Iris pigment epithelial cell (primary cell): ENCODE measurements at places on chromosomes 7 and 10.

- no peak for DNase-seq
Observed at GRCh38 chr10:5835446-5836095, 22.3 kb upstream of the GDI2 start.

DNA sequence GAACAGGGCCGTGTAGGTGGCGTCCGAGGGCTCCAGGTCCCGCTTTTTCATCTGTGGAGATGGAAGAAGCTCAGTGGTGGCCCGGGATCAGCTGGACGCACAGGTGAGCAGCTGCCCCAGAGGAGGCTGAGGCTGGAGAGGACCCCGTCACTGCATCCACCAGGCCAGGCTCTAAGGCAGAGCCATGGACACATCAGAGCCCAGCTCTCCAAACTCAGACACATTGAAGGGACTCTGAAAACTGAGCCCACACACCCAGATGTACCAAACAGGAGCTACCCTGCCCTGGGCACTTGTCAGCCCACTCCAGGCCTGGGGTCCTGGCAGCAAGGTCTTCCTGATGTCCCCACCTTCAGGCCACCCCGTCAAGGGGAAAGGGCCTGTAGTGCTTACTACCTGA is 8.8 kb downstream of the PTCD1 start:
- no peak for DNase-seq

DNA sequence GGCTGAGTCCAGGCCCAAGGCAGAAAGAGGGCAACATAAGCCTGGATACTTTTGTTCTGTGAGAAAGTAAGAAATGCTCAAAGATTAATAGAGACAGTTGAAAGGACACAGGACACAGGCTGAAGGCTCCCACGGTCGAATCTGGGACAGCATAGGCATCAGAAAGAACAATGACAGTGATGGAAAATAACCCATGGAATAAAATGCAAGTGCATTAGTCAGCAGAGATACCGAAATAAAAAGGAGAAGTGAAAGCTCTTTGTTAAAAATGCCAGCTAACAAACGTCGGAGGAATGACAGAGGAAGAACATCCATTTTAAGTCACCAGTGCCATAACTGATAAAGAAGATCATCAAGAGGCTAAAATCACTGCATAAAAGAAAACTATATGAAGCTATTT is 19.6 kb upstream of the AGAP5 start:
- DNase-seq = no peak

DNA sequence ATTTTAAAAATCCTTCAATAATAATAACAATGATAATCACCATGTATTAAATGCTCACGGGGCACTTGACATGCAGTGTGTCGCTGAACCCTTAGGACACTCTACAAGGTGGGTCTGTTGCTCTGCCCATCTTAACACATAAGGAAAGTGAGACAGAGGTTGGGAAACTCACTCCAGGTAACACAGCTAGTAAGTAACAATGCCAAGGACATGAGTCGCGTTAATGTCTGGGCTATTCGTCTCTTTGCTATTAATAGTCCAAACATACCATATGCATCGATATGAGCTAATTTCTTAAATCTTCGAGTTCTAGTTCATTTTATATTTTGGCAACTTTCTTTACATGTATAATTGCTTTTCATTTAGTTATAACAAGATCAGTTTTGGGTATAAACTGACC is 79.5 kb downstream of the BEND7 start:
- peak; percentile 37 for DNase-seq

DNA sequence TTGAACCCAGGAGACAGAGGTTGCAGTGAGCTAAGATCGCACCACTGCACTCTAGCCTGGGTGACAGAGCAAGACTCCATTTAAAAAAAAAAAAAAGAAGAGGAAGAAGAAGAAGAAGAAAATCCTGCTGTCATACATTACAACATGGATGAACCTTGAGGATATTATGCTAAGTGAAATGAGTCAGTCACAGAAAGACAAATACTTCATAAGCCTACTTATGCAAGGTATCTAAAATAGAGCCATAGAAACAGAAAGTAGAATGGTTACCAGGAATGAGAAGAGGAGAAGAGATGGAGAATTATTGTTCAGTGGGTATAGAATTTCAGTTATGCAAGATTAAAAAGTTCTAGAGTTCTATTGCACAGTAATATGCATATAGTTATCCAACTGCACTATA is 466.5 kb downstream of the PLXNA4 start:
- no peak for DNase-seq

DNA sequence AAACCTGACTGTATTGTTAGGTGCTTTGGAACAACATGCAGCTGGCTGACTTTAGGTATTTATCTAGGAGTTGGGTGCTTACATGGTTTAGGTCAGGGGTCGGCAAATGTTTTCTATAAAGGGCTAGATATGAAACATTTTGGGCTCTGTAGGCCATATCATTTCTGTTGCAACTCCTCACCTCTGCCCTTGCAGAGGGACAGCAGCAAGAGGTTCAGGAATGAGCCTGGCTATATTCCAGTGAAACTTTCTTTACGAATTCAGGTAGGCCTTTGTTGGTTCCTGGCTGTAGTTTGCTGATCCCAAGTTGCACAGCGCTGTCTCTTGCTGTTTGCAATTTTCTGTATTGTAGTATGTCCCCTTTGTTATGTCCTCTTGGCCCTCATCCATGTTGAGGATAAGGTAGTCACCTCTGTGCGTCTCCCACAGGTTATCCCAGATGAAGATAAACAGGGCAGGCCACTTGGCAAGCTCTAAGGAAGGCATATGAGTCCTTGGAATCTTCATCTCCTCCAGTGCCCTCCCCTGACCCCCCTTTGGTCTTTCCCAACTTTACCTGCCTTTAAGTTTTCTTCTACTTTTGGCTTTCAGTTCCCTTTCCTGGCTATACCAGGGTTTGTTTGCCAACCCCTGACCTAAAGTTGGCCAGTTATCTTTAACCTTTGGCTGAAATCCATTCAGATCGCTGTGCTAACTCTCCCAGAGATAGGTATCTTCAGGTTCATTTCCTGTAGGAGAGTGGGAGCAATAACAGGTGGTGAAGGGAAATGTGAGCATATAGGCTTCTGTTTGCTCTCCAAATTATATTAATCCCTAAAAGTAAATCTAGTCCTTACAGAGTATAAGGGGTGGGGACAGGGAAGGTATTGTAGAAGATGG is 36.1 kb downstream of the SGPL1 start:
- DNase-seq = no peak

GRCh38 chr10:66836057-66836456 is 89.8 kb upstream of the LRRTM3 start:
- DNase-seq = peak; percentile 86

DNA sequence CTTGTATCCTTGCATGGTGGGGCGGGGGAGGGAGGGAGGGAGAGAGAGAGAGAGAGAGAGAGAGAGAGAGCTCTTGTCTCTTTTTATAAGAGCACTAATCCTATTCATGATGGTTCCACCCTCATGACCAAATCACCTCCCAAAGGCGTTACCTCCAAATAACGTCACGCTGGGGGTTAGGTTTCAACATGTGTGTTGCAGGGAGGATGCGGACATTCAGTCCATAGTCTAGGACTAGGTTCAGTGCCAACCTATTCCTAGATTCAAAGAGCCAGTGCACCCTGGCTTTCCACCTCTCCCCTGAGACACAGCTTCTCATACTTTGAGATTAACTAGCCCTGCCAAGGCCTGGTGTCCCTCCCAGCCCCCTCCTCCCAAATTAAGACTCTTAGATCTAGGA is 123.0 kb downstream of the GRK5 start:
- no peak for DNase-seq

- DNase-seq = no peak
Observed at GRCh38 chr7:21946222-21946709, 567 bp upstream of the CDCA7L start.

DNA sequence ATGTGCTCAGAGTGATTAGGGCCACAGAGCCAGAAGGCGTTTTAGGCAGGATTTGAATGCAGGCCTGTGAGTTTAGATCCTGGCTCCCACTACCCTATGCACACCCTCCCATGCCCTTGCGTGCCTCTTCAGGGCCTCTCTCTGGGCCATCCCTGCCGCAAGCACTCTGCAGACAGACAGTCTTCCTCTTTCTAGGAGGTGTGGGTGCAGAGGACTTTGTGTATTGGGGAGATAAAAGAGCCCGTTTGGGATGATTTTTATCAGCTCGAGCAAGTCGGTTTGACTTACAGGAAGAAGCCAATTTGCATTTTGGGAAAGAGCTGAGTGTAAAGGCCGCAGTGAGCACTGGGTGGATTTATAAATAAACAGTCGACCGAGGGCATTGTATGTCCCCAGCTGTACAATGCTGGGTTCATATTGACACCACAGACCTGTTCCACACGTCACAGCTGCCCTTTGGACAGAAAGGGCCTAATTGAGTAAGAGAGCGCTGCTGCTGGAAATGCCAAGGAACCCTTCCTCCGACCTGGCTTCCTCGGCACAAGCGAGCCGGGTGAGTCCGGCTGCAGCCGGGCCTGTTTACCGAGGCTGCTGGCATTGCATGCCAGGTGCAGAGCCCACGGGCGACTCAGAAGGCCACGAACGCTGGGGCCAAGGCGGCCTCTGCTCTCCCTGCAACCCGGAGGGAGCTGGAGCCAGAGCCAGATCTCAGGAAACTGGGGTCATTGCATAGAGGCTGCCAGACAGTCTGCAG is 25.1 kb downstream of the ZMIZ1 start:
- peak; percentile 70 for DNase-seq

DNA sequence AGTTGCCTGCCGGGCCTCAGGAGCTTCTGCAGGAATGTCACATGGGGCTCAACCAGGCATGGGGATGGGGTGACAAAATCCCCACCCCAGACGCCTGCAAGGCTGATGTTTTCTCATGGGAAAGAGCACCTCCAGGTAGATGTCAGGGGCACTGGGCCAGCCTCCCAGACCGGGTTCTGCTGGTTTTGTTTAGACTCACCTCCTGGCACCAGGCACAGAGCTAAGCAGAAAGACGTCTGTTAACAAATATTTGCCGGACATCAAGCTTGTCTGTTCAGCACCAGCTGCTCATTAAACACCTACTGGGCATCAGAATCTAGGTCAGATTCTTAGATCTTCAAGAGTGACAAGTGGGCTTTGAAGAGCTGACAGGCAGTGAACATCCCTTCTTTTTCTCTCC is 34.9 kb upstream of the TCERG1L start:
- DNase-seq = no peak

DNA sequence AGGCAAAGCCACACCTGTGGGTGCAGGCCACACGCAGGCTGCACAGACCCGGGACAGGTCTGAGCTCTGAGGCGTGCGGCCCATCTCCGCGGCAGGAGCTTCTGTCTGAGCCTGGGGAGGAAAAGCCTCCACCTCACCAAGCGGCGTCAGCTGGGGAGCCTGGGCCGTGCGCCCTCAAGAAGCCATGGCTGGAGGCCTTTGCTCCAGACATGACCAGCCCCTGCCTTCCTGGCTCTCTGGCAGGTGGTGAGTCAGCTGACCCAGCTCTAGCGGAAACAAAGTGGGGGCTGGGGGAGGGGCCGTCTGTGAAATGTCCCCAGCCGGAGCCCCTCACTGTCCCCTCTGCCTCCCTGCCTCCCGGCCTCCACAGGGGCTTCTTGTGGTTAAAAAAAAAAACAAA is 12.5 kb downstream of the GPER1 start:
- no peak for DNase-seq

DNA sequence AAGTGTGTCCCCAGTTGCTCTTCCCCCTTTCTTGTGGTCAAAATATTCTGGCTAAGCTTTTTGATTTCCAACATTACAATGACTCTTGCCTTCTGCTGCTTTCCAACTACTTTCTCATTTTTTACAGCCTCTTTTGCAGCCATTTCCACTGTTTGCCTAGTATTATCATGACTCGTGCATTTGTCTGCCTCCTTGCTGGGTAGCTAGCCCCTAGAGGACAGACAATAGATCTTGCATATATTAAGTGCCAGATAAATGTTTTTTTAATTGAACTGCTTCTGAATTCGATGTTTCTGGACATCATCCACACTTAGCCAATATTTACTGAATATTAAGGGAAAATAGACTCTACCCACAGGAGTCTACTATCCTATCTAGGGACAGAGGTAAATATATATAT is 124.5 kb downstream of the POU6F2 start:
- no peak for DNase-seq

GRCh38 chr7:94697035-94697974 is 41.4 kb upstream of the SGCE start:
- peak; percentile 97 for DNase-seq

GRCh38 chr7:152180587-152180986 is 155.1 kb downstream of the GALNT11 start:
- no peak for DNase-seq

GRCh38 chr7:150903606-150904005 is 51.3 kb downstream of the AOC1 start:
- peak; percentile 24 for DNase-seq

- no peak for DNase-seq
Observed at GRCh38 chr7:130999926-131000325, 265.9 kb upstream of the KLF14 start.

DNA sequence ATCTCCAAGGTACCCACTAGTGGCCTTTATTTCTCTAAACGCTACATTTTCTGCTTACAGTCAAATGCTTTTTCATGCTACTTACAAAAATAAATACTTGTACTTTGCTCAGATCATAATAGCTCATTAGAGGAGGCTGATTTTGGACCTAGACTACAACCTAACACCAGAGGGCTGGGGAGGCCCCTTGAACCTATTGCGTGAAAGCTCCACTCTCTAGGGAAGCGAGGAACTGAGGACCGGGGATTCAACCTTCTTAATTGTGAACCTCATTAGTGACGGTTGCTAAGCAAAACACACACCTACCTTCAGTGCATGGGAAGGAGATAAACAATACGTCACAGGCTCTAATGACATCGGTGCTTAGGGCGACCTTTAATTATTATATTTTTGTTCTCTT is 92.1 kb downstream of the EBF3 start:
- DNase-seq = no peak

- peak; percentile 86 for DNase-seq
Observed at GRCh38 chr7:92641921-92642511, 51.8 kb upstream of the FAM133B start.

DNA sequence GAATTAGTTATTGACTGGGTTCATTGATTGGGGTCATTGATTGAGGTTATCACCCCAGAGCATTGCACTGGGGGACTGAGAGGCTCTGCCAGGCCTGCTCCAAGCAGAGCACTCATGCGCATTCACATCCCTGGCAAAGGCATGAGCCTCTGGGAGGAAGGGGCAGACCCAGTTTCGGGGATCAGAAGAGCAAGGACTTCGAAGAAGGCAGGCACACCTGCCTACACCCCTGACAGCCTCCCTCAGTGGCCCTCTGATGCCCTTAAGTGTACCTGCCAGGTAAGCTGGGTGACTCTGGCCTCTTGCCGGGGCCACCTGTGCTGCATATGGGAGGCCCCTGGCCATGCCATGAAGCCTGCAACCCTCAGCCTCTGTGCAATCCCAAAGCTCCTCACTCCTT is 181.1 kb downstream of the PTPN20 start:
- DNase-seq = no peak

- DNase-seq = no peak
Observed at GRCh38 chr7:49986191-49986590, 106.9 kb downstream of the ZPBP start.

- DNase-seq = peak; percentile 75
Observed at GRCh38 chr7:12257582-12257981, 46.5 kb downstream of the TMEM106B start.

- no peak for DNase-seq
Observed at GRCh38 chr7:37947138-37947940, 26.9 kb downstream of the EPDR1 start.

DNA sequence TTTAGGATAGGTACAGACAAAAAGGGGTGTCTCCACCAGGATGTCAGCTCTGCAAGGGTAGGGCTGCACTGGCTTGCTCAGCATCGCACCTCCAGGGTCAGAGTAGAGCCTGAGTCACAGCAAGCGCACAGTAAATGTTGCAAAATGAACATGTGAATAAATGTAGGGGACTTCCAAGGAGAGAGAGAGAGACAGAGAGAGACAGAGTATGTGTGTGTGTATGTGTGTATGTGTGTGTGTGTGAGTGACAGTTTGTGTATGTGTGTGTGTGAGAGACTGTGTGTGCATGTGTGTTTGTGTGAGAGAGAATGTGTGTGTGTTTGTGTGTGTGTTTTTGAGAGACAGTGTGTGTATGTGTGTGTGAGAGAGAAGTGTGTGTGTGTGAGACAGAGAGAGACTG is 163.3 kb downstream of the RPS24 start:
- DNase-seq = peak; percentile 70
